ENCODE measurements at places on chromosomes 4 and X.

DNA sequence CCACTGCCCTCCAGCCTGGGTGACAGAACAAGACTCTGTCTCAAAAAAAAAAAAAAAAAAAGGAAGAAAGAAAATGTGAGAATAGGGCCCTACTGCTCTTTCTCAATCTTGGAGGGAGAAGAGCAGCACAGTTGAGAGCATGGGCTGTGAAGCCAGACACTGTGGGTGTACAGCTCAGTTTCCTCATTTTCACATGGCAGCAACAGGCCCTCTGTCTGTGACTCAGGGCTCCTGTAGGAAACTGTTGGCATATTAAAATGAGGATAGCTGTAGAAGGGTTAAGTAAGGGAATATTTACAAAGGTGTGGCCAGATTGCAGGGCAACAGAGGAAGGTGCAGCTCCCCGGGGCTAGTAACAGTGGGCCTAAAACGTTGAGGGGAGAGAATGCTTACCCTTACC, 3.4 kb downstream of the AKAP14 start:
- no peak for DNase-seq

- DNase-seq = no peak
Observed at GRCh38 chrX:151776181-151776731, 41.7 kb downstream of the CNGA2 start.

- no peak for DNase-seq
Observed at GRCh38 chrX:40104630-40104984, 6.8 kb upstream of the BCOR start.

DNA sequence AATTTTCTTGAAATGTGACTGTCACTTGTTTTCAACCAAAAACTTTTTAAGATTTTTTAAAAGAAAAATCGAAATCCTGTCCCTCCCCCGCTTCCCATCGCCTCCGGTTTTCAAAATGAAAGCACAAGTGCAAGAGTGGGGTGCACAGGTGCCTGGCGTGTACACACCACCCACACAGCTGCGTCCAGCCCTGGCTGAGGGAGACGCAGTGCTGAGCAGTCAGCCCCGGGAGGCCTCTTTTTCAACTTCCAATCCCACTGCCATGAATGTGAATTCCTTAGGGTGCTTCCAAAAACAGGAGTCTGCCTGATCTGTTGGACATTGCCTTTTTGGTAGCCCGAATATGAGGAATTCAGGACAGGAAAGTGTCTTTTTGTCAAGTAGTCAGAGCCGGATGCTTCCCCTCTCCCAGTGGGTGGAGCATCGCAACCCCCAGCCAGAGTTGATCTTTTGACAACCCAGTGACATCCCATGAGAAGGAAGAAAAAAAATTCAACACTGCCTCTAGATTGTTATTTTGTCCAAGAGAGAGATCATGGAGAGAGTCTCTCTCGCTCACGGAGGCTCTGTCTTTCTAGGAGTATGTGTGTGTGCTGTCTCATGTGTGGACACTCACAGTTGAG, 8.9 kb downstream of the PRRG3 start:
- DNase-seq = no peak

DNA sequence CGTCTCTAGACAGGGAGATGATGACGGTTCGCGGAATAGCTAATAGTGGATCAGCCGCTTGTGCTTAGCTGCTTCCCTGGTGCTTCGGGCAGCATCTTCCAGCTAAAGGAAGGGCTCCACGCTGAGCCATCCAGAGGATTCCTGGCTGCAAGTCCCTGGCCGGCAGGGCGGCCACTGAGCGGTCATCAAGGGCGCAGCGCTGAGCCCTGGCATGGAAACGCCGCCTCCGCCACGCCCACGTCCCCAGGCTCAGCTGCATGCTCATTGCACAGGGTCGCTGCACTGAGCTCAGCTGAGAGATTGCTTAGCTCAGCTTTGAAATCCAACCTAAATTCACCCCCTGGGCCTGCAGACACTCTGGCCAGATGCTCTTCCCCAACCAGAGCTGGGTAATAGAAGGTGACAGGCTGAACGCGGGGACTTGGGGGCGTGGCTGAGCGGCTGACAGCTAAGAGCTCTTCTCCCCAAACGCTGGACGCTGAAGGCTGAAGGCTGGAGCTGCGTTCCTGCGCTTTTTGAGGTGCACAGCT, 118.2 kb upstream of the KIT start:
- no peak for DNase-seq

DNA sequence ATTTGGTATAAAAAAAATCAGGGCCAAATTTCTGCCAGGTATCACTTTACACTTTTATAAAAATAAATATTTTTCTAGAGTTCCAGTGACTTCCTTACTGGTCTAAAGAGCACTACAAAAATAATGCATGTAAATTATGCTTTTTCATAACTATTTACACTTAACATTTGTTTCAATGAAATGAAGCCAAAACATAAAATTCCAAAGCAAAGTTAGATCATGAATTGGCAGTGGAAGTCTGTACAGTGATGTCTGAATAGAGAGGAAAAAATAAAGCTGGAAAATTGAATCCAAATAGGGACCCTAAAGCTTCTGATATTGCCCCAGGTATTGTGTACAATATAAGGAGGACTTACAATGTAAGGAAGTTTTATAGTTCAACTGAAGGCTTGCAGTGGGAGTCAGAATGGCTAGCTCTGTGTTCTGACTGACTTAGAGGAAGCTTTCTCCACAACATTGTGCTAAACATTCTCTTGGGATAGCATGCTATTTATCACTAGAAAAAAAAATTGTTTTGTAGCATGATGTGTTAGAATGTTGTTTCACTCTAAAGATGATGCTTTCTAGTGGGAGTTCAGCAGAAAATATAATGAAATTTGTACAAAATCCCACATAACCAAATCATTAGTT, 288.2 kb upstream of the UGT8 start:
- no peak for DNase-seq

DNA sequence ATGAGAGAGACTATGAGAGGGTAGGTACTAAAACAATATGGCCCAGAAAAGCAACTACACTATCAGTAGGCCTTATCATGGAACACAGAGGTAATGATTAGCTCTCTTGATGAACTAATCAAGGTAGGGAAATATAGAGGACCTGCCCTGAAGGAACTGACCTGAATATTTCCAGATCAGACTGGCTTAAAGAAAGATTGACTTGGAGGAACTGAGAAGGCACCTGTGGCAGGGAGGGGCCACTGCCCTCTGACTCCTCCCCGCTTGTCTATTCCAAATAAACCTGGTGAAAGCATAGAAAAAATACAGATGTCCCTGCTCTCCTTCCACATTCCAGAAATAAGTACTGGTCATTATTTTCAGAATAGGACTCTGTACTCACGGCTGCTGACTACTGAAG, 5.5 kb downstream of the RPS6KA6 start:
- DNase-seq = no peak

GRCh38 chr4:172514801-172515200, 653.8 kb upstream of the GALNT7 start:
- no peak for DNase-seq

GRCh38 chrX:96715481-96715880, 30.8 kb downstream of the DIAPH2 start:
- no peak for DNase-seq

DNA sequence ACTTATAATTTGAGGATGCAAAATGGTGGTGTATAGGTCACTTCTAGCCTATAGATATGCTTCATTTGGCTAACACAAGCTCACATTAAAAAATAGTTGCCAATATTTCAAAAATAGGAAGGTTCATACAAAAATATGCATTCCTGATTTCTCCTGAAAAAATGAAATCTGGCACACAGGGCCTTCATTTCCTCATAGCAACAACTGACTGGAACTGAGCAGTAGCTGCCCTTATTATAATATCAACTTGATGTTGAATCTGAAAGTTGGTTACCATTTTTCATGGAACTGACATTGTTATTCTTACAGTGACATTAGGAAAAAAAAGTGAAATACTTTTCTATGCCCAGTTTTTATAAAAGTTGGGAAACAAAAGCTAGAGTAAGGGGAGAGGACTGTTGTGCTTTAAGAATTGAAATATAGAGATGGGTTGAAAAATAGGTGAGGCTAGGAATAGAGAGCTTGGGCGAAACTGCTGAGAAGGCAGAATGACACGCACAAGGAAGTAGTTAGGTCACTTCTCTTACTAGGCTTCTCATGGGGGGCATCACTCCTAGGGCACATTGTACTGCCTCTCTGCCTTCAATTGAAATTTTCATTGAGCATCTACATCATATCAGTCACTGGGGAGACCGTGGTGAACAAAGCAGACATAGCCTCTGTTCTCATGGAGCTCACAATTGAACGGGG, 43.1 kb upstream of the C1GALT1C1 start:
- DNase-seq = no peak

DNA sequence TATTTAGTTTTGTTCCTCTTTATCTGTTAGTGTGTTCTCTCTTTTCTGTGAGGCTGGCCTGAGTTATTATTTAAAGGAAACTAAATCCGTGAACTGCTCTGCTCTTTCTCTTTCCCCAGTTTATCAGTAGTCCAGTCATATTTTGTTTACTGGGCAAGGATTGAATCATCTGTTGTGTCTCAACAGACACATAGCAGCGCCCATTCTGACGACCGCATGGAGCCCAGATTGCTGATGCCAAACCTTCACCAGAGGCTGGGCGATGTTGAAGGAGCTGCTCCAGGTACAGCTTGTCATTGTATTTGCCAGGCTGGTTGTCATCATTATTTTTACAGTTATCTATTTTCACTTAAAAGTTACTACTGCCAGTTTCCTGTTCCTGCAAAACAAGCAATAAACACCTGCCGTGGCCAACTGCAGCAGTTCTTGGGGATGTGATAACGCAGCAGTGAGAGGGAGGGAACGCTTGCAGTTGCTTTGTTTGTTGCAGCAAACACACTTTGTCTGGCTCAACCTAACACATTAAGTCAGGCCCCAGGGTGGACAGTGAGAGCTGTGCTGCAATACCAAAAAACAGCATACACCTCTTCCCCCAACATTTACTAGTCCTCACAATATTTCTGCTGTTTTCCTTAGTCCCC, 10.1 kb downstream of the REELD1 start:
- DNase-seq = no peak

GRCh38 chr4:7828011-7828720, 111.5 kb downstream of the AFAP1 start:
- no peak for DNase-seq

DNA sequence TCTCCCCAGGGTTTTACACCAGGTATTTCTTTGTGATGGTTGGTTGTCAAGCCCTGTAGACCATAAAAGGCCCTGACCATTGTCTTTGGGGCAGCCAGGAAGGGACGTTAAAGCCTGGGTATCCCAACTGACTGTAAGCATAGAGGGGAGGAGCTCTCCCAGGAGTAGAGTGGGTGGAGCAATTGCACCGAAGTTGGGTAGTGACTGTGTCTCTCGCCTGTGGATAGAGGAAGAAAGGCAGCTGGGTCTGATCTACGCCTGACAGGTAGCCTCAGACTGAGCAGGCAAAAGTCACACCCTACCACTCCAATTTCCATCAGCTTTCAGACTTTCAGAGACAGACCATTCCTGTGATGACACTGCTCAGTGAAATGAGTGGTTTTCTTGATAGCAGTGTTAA, 123.3 kb downstream of the KLHL8 start:
- no peak for DNase-seq

- DNase-seq = no peak
Observed at GRCh38 chr4:8051644-8052043, 107.0 kb downstream of the ABLIM2 start.

DNA sequence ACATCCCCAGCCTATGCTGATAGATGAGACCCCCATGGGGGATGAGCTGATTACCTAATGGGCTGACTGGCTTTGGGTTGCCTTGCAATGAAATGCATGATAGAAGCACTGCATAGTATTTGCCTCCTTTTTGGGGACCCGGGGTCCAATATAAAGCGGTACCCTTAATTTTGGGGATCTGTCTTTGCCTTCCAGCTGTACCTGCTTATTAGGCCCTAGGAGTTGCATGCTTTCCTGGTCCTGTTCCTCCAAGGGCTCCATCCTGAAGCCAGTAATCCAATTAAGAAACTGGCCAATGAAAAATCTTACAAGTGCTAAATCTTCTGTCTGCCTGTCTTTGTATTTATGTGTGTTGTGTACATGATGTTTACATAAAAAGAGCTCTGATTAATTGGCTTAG, 791.6 kb downstream of the TRIML1 start:
- DNase-seq = no peak

All from stimulated activated CD8-positive, alpha-beta memory T cell treated with anti-CD3 and anti-CD28 coated beads, Interleukin-15, amount 100 ng/mL, for 24 hours (primary cell).